Mesenchymal stem cell (in vitro differentiated cells and primary cell): ENCODE measurements at places on chromosomes 6 and 20.
A peak's percentile ranks its signal among the peaks of the same experiment; 100 is the strongest.

DNA sequence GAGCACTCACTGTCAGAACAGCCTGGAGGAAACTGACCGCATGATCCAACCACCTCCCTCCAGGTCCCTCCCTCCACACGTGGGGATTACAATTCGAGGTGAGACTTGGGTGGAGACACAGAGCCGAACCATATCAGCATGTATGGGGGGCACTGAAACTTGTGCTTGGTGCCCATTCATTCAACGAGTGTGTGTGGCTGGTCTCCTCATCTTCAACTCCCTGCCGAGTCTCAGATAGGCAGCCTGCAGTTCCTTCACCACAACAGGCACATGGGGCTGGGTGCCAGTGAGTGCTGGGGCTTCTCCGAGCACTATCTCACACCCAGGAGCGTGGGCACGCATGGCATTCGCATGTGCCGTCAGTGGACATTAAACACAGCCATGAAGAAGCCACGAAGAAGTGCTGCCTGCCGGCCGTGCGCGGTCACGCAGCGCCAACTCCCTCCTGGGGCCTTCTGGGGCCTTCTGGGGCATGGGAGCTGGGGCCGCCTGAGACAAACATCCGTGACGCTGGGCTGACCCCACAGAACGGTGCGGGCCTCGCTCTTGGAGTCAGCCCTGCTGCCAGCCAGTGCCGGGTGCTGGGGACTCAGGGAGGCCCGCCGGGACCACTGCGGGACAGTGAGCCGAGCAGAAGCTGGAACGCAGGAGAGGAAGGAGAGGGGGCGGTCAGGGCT, 714 bp upstream of the RTEL1 start:
- no peak for DNase-seq

DNA sequence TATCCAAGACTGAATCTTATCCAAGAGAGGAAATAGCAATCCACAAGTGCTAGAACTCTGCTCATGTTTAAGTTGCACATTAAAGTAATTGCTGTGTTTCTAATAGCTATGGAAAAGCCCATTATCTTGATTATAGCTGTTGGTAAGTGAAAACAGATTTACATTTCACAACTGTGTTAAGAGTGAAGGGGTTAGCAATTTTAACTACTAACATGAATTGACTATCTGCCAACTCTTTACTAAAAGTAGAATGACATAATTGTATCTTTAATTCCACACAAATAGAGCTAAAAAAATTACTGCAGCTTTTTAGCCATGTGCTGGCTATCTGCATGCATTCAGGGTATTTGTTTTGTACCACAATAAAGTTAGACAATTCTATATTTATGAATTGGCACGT, 277.9 kb upstream of the IRAK1BP1 start:
- DNase-seq: no peak

DNA sequence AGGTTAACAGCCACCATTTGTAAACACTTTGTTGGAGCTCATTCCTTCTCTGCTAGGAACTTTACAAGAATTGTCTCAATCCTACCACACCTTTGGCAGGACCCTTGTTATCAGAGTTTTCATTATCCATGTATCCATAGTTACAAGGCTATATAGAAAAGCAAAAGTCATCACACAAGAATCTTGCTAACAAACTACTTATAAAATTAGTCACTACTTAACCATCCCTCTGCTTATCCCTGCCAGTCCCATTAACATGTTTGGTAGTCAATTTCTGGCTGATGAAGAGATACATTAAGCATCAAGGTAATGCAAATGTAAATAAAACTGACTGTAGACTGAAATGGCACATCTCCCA, 10.4 kb downstream of the ZSWIM3 start:
- DNase-seq: peak; percentile 69

DNA sequence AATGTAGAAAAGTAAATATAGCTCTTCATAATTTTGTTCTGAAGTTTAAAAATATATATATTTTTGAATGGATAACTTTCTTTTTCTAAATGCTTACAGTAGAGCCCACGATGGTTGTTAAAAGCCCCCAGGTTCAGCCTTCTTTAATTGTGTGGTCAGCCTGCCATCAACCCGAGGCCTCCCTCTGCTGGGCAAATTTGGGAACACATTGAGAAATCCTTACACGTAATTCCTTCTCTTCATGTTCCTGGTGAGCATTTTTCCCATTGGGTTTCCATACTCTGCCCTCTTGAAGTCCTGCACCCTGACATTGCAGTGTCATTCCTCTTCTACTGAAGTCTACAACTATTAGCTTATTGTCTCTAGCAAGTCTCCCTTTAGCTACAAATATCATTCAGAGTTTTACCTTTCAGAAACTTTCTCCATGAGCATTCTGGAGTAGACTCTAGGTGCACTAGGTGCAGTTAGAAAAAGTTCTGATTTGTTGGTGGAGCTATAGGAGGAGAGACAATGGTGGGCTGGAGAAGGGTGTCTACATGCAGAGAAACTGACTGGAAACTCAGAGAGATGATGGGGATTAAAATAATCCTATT, 40.6 kb downstream of the TRIM38 start:
- DNase-seq: peak; percentile 71

DNA sequence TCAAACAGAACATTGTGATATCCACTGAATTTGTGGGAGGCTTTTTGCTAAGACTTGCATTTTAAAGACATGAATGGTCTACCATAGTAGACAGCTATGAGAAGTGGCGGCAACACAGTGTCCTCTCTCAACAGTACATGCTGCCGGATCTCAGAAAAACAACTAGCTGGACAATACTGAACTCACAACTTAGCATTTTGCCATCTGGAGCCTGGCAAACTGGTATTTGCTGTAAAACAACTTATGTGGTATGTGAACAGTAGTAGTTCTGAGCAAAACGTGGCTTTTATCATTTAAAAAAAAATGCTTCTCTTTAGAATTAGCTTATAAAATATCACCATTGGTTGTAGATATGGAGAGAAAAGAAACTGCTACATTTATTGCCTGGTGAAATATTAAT, 3.3 kb upstream of the PXDC1 start:
- no peak for DNase-seq

DNA sequence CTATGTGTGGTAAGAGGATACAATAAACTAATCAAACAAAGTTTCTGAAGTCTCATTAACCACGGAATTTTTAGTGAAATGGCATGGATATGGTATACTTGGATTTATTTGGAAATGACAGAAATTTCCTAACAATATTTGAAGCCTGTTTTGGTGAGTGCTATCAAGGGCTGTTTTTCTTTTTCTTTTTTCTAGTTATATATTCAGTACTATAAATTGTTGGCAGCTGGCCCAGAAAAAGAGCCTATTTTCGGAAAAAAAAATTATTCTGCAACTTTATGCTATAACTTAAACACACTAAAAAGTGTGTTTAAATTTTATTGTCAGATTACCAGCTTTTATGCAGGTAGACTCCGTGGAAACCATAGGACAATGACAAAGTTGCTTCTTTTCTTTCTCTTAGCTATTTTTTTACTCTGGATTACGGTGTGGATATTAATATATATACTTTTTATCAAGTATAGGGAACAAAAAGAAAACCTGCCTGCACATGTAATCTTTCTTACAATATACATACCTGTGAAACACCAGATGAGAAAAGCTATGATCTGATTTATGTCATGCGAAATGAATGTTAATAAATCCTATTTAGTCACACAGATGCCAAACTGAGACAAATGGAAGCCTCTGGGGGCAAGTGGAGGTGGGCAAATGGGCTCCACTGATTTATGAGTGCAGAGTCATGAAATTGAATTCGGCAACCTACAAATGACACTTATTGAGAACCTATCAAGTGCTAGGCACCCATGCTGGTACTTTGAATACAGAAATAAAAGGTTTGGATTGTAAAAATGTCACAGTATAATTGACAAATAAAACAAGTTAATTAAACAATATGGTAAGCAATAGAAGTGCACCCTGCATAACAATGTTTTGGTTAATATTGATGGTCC, 919.5 kb upstream of the FLRT3 start:
- DNase-seq: no peak

DNA sequence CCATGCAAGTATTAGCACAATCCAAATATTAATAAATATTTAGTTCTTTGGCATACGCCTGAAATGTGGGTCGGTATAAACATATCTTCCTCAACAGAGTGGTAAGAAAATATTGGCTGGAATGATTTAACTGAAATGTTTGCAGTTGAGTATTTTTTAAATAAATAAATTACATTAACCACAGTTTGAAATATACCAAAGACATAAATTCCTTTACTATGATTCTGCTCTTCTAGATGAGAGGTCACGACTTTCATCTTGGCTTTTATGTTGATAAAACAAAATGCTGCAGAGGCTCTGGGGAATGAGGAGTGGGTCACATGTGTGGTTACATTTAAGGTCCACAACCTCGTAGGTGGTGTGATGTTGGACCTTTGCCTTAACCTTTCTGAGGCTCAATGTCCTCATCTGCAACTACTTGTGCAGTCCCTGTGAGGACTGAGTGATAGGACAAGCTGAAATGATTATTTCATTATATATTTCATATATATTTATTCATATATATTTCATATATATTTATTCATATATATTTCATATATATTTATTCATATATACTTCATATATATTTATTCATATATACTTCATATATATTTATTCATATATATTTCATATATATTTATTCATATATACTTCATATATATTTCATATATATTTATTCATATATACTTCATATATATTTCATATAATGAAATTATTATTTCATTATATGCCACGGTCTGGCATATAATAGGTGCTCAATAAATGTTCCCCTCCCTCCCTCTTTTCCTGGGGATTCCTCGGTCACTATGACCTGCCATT, 107.4 kb downstream of the SAMD5 start:
- no peak for DNase-seq

DNA sequence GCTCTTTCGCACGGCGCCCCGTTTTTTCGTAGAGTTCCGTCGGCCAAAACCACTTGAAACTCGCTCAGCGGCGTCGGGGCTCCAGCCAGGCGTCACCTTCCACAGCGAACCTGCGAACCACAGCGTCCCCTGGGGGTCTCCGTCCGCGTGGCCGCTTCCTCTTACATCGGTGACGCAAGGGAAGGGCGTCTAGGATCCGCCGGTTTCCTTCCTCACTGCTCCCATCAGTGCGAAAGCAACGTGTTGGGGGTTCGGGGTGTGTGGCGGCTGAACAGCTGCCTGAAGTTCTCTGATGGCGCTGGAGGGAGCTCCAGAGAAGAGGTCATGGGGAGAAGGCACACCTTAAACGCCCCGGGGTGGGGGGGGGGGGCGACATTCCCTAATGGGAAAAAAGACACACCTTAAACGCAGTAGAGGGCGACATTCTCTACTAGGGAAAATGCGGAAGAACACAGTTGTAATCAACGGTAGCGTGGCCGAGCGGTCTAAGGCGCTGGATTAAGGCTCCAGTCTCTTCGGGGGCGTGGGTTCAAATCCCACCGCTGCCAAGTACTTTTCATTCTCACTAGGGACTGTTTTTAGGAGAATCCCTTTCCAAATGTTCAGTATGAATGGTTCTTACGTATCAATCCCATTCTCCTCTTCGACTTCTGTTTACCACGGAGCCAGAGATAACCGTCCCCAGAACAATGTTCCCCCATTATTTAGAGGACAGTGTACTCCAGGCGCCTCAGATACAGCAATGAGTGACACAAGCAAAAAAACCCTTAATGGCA, 16.4 kb downstream of the ZNF311 start:
- peak; percentile 56 for DNase-seq

DNA sequence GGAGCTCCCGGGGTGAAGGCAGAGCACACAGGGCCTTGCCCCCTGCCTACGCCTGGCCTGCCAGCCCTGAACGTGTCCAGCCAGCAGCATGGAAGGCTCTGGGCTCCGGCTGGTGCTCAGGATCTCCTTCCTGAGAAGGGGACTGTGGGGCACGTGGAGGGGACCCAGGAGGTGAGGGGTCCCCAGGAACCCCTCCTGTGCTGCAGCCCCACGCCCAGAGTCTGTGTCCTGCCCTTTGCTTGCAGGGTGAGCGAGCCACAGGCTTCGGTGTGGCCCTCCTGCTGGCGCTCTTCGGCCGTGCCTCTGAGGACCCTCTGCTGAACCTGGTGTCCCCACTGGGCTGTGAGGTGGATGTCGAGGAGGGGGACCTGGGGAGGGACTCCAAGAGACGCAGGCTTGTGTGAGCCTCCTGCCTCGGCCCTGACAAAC, 22.3 kb downstream of the NPEPL1 start:
- no peak for DNase-seq

GRCh38 chr6:52077180-52077884, 10.1 kb downstream of the PKHD1 start:
- no peak for DNase-seq

GRCh38 chr6:14276071-14276470, 158.5 kb downstream of the CD83 start:
- DNase-seq: no peak

- DNase-seq: no peak
Measured at GRCh38 chr6:102137859-102138258, 744.4 kb downstream of the GRIK2 start.

GRCh38 chr6:40901322-40902055, 137.5 kb downstream of the UNC5CL start:
- no peak for DNase-seq

DNA sequence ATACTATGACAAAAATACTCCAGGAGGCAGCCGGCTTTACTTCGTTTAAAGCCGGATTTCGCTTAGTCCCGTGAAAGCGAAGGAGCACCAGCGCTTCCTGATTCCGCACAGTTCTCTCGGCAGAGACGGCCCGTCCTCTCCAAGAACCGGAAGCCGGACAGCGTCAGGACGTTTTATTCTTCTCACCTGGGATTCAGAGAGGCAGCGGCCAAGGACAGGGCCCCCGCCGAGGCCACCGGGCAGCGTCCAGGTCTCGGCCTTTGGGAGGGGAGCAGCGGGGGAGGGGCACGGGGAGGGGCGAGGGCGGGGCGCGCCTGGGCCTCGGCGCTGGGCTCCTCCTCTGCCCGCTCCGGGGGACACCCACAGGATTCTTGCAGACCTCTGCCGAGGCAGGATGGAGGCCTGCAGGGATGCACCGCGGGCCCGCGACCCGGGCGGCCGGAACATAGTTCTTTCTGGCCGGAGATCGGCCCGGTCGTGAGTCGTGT, 2.8 kb upstream of the DIDO1 start:
- DNase-seq: peak; percentile 79

DNA sequence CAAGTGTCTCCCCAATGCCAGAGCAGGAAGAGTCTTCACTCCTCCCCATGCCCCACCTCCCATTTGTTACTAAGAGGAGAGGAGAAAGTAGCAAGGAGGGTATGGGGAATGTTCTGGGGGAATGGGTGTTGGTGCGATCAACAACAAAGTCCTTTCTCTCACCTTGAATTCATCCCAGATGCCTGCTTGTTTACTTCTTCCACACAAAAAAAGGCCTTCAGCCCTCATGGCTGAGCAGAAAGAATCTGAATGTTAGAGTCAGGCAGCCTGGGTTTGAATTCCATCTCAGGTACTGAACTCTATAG, 9.9 kb downstream of the MOG start:
- no peak for DNase-seq

DNA sequence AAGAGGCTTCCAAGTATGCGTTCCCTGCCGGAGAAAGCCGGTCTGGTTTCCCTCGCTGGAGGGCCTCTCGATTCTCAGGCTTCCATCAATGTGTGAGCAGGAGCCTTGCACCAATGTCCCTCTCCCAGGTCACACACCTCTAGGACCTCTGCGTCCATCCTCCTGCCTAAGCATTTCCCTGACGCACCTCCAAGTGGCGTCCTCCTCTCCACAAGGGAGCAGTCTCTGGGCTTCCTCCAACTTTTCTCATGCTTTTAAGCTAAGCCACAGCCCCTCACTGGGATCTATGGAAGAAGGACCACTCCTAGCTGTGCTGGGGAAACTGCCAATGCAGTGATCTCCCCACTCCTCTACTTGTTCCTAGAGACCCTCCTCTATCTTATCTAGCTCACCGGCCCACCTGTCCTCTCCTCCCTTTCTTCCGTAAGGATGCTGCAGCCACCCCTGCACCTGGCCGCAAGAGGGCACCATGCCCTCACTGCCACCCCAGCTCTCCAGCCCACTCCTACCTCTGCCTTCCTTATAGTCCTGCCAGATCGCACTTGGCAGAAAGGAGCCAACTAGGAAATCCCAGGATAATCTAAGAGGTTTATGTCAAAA, 258.7 kb downstream of the LRFN2 start:
- DNase-seq: no peak
